ENCODE measurements at places on chromosomes 13 and 19.

DNA sequence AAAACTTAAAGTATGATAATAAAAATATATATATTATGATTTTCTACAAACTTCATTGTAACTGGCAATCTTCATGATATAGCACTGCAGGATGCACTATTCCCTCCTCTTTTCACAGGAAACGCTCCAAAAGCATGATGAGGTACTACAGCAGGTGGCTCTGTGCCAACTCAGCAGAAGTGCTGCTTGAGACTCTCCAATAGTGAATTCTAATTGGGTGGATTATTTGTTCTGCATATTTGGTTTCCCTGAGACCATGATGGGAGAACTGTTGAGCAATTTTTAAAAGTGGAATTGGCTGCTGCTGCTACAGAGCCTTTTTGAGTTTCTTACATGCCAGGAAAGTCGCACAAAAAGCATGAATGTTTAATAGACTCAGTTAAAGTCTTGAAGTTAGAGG, 1782.4 kb upstream of the PCDH20 start:
- DNase-seq = peak; percentile 49

DNA sequence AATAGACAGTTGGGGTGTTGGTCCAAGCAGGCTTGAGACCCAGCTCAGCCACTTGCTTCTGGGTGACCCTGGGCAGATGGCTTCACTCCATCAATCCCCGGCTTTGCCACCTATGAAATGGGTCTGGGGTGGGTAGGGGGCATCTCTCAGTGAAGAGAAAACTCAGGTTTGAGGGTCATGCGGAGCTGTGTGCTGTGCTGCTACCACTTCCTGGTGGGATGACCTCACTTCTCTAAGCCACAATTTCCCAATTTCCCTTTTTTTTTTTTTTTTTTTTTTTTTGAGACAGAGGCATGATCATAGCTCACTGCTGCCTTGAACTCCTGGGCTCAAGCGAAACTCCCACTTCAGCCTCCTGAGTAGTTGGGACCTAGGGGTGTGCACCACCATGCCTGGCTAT, 4.6 kb upstream of the PLAUR start:
- peak; percentile 24 for DNase-seq

DNA sequence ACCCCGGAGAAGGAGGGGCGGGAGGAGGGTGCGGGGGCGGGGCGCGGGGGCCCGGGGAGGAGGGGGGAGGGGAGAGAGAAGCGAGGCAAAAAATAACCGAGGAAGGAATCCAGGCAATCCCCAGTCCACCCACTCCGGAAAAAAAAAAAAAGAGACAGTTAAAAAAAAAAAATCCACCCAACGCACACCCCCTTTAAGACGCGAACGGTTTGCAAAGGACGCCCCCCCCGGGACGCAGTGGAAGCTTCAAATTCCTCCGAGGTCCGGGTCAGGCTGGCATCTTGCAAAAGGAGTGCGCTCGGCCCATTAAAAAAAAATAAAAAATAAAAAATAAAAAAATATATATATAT, at the start of gene CACNA1A:
TSS of gene CACNA1A (minus strand) at position 9 of the 350 bp plus-strand sequence. CDS start 255 bp downstream, outside the sequence.
- no peak for DNase-seq

GRCh38 chr19:51138549-51138979, 3.5 kb upstream of the SIGLEC7 start:
- no peak for DNase-seq

GRCh38 chr19:5713228-5713627, 6.7 kb downstream of the LONP1 start:
- no peak for DNase-seq

DNA sequence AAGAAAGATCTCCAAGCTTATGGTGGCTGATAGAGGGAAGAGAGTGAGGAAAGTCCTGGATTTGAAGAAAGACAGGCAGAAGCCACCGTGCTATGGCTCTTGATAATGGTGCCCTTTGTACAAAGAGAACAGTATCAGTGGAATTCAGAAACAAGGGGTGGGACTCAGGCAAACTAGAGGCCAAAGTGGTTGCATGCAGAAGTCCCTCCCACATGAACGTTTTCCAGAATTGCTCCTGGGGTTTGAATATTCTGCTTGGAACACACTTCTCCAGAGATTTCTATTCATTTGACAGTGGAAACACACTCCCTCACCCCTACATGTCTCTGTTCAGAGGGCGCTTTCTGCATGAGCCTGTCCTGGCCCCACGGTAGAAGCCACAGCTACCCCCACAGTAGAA, 10.1 kb upstream of the MBNL2 start:
- no peak for DNase-seq

GRCh38 chr19:49861541-49862378, 5.6 kb downstream of the PNKP start:
- DNase-seq = no peak

GRCh38 chr13:113845723-113846635, 17.9 kb downstream of the GAS6 start:
- no peak for DNase-seq

GRCh38 chr13:77000475-77000874, 8.6 kb downstream of the CLN5 start:
- DNase-seq = no peak

- DNase-seq = no peak
Observed at GRCh38 chr13:34152996-34153395, 335.0 kb downstream of the RFC3 start.

Data from NCI-H226 (cell line).